ENCODE measurements at places on chromosomes 5 and 9.

GRCh38 chr5:50964746-50965653 is 298.6 kb downstream of the PARP8 start:
- no peak for DNase-seq

DNA sequence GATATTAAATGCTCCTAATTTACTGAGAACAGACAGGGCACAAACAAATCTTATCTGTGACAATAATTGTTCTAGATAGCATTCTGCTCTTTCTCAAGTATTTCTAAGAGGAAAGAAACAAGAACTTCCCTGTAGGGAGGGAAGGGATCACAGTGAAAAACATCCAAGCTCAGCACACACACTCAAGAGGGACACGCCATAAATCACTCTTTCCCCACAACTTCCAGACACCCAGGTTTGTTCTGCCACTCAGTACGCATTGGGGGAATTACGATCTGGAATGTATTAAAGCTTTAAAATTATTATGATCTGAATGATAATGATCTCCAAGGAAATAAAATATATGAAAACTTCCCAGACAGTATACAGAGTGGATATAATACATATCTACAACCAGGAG is 221.4 kb downstream of the GNA14 start:
- DNase-seq = no peak

GRCh38 chr5:485113-485945 is 38.9 kb downstream of the SLC9A3 start:
- DNase-seq = no peak

- peak; percentile 14 for DNase-seq
Observed at GRCh38 chr5:120794121-120794520, 330.0 kb downstream of the PRR16 start.

- peak; percentile 100 for DNase-seq
Observed at GRCh38 chr5:118553662-118554061, 434.7 kb downstream of the DTWD2 start.

Data from fibroblast of upper back skin (primary cell).